ENCODE measurements at places on chromosomes 1 and 21.

DNA sequence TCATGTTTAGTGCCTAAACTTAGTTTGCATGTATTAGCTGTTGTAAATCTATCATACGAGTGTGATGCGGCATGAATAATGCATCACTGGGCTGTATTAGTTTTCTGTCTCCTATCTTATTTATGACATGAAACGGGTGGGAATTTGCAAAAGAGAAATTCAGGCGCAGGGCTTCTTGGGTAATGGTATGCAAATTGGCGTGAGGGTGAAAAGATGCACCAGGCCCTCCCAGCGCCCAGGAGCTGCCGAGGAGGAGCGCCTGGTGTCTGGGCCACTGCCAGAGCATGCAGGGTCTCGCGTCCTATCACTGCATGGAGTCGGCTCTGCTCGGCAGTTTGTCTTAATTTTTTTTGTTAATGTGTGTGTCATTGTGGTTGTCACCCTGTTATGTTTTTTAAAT is 82.9 kb upstream of the ACTL8 start:
- no peak for DNase-seq

DNA sequence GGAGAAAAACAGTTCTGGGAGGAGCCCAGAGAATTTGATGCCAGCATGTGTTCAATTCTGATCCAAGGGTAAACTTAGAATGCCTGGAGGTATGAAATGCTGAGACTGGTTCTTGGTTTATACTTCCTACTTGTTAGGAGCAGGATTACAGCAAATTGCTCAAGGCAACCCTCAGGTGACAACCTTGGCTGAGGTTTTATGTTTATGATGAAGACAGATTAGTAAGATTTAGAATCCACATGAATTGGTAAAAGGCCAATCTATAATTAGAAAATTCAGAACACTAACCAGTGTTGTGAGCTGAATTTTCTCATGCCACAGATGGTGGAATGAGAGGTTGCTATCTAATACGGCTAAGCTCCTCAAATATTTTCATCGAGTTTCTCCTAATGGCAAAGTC is 235.3 kb upstream of the NRIP1 start:
- no peak for DNase-seq

DNA sequence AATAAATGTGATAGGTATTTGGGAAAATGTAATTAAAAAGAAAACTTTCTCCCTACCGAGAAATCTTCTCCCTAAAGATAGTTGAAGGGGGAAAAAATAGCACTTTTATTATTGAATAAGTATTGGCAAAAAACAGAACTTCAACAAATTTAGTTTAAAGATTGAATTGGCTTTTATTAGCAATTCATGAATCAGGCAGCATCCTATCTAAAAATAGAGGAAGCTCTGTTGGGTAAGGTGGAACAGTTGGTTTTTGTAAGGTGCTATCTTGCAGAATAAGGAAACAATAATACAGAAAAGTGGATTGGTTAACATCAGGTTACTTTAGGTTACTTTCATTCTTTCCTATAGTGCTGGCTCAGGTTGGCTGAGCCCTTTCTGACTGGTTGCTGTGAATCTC is 62.8 kb downstream of the FH start:
- no peak for DNase-seq

DNA sequence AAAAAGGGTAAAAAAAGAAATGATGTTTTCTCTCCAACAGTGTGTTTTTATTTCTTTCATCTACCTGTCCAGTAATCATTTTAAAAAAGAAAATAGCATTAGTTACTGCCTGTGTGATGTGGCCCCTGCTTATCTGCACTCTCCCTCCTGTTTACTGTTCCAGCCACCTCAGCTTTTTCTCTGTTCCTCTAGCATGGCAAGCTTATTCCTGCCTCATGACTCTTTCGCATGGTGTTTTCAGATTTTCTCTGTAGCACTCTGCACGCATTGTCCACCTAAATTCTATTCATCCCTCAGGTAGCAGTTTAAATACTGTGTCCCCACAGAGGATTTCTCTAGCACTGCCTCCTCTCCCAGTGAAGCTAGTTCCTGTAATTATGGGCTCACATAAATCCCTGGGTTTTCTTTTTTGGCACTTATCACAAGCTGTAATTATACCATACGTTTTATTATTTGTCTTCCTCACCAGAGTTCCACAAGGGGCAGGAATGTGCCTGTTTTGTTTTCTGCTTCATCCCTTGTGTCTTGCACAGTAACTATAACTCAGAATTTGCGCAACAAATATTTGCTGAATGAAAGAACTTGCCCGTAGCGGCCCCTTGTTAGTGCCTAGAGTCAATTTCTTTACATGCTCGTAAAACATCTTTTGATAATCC is 51.4 kb upstream of the LRIG2 start:
- no peak for DNase-seq

DNA sequence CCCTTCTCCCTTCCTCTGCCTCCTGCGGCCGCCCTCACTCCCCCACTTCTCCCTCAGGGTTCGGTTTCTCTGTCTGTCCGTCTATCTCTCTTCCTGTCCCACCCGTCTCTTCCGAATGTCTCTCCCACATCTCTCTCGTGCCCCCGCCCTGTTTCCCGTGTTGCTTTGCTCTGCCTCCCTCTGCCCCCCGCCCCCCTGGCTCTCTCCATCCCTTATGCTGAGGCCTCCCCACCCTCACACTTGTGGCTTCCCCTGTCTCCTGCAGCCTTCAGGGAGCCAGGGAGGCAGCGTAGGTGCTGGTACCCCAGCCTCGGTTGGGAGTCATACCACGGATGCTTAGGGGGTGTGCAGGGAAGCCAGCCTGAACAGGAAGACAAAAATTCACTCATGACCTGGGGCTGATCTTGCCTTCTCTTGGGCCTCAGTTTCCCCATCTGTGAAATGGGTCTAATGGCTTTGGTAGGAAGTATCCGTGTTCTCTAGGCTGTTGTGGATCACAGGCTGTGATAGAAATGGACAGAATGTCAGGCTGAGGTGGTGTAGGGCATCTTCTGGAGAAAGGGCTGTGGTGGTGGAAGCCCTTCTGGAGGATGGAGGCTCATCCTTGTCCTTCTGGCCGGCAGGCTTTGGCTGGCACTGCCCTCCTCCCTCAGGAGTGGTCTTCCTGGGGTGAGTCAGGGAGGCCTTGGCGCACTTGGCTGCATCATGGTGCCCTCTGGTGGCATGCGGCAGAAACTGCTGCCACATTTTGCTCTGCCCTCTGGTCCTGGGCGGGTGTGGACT is 55.5 kb downstream of the FOXO6 start:
- peak; percentile 88 for DNase-seq

- no peak for DNase-seq
Measured at GRCh38 chr1:67711855-67712212, 26.8 kb downstream of the GADD45A start.

GRCh38 chr1:2462819-2463218 is 13.3 kb upstream of the PLCH2 start:
- DNase-seq, result no peak

DNA sequence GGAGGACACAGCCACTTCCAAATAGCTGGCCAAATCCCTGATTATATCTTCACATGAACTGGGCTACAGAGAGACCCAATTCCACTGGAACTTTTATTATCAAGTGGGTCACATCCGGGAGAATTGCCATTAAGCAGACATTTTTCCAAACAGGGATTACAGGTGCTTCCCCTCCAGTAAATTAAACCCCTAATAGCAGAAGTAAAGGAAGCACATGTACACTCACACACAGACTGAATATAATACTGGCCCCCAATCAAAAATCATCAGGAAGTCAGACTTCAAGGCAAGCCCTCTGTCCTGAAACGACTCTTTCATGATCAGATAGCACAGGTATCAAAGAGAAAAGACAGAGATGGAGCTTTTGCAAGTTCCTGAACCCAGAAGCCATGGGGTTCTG is 118.6 kb upstream of the PPP2R5A start:
- DNase-seq, result no peak

- DNase-seq, result no peak
Measured at GRCh38 chr1:980602-981395, 1.1 kb downstream of the PERM1 start.

GRCh38 chr1:112532064-112532463 is 23.3 kb downstream of the WNT2B start:
- DNase-seq, result no peak

- no peak for DNase-seq
Measured at GRCh38 chr21:25871566-25871965, 136.8 kb downstream of the GABPA start.

- DNase-seq, result peak; percentile 73
Measured at GRCh38 chr1:16677552-16678431, 11.0 kb upstream of the RNU1-3 start.

GRCh38 chr1:31655104-31655503 is 10.4 kb upstream of the PEF1 start:
- DNase-seq, result peak; percentile 52

- no peak for DNase-seq
Measured at GRCh38 chr1:206833106-206833680, 32.2 kb upstream of the IL20 start.

GRCh38 chr1:170891872-170892271 is 43.5 kb upstream of the MROH9 start:
- no peak for DNase-seq

DNA sequence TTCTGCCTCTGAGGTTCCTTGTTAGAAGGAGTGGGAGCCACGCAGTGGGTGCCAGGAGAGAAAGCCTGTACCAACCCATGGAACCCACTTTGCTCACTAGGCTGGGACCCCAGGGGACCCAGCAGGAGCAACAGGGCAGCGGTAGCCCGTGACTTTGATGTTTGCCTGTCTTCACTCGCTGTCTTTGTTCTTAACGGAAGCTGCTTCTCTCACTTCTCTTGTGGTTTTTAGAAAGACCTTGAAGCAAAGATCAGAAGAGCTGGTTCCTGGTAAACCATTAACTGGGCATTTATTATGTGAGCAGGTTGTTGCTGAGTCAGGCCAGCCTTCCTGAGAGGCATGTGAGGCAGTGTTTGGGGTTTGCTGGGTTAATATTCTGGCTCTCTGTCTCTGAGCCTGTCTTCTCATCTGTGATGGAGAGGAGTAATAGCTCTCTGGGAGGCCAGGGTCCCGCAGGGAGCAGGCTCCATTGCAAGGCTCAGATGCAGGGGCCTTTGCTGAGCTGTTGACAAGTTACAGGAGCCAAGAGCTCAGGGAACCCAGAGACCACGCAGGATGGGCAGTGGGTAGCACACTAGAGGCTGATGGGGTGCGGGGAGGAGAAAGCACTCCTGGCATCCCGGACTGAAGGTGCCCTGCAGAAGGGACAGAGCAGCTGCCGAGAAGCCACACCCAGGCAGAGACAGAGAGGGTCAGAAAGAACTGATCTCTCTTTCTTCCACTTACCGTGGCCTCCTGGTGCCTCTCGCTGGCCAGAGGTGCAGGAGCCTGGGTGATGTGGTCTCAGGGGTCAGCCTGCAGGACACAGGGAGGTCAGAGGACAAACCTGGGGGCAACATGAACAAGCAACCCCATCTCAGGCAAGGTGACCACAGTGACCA is 367.5 kb upstream of the C1orf174 start:
- no peak for DNase-seq

- DNase-seq, result peak; percentile 67
Measured at GRCh38 chr1:66624412-66625060, 90.6 kb downstream of the SGIP1 start.

DNA sequence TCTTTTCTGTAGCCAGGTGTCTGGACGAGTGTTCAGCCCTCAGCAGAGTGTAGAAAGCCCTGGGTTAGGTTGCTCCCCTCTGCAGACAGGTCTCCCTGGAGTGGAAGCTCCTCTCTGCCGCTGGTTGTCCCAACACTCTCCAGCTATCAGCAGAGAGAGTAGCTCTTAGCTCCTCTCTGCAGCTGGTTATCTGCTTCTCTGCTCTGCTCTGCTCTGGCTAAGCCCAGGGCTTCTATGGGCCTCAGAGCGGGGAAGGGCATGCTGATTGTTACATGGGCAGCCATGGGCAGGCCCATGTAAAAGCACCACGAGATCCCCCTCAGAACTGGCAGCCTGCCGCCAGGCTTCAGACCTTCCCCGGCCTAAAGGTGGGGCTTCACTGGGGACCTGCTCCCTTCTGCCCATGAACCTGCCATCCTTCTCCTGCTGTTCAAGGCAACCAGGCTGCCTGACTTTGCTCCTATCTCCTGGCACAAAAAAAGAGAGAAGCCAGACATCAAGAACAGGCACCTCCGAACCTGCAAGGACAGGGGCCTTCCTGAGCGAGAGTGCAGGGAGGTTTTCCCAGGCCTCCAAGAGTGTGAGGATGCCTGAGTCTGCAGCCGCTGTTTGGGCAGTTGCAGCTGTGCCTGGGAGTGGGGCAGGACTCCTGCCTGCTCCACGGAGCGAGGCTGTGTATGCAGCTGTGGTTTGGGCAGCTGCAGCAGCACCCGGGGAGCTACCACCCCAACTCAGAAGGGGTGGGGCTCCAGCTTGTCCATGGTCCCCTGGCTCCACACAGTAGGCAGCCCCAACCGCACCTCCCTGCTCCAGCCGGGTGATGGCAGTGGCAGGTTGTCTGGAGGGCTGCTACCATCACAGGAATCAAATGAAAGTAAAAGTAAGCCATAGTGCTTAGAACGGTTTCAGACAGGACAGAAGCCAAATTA is 973.7 kb downstream of the LTN1 start:
- DNase-seq, result peak; percentile 75

GRCh38 chr21:35730325-35730724 is 330.0 kb downstream of the SETD4 start:
- no peak for DNase-seq

GRCh38 chr1:108327534-108328466 is 83.9 kb upstream of the NBPF4 start:
- no peak for DNase-seq

DNA sequence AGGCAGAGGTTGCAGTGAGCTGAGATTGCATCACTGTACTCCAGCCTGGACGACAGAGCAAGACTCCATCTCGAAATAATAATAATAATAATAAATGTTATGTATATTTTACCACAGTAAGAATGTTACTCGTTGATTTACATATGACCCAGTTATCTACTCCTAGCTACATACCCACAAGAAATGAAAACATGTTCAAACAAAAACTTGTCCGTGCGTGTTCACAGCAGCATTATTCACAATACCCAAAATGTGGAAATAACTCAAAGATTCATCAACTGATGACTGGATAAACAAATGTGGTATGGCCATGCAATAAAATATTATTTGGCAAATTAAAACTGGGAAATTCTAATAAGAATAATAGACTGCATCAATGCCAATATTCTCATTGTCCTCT is 31.7 kb upstream of the ENSA start:
- no peak for DNase-seq

GRCh38 chr1:243944429-243945160 is 94.6 kb upstream of the AKT3 start:
- peak; percentile 35 for DNase-seq

- DNase-seq, result peak; percentile 53
Measured at GRCh38 chr1:202349206-202349928, 868 bp downstream of the PPP1R12B start.

DNA sequence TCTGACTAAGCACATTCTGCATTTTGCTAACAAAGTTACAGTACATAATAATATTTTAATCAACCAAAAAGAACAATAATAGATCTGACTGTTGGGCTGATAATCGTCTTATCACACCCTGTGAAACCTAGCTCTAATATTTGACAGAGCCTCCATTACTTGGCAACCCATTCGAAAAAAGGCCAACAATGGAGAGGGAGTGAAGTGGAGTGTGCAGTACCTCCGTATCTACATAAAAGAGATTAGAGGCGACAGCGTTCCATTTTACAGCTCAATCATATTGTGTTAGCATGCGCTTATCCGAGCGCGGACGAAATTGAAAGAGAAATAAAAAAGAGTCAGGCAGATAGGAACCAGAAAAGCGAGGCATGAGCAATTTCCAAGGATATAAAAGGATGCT is 137.3 kb upstream of the USH2A start:
- no peak for DNase-seq

GRCh38 chr1:75602486-75602885 is 8.4 kb downstream of the SLC44A5 start:
- DNase-seq, result no peak

GRCh38 chr21:28683982-28684752 is 308.5 kb downstream of the LTN1 start:
- DNase-seq, result no peak

All from myocyte (in vitro differentiated cells).